ENCODE measurements at places on chromosomes 1 and 21.
A peak's percentile ranks its signal among the peaks of the same experiment; 100 is the strongest.

- DNase-seq = no peak
These were observed 166.6 kb downstream of the DYRK1A start for GRCh38 chr21:37532868-37533780.

DNA sequence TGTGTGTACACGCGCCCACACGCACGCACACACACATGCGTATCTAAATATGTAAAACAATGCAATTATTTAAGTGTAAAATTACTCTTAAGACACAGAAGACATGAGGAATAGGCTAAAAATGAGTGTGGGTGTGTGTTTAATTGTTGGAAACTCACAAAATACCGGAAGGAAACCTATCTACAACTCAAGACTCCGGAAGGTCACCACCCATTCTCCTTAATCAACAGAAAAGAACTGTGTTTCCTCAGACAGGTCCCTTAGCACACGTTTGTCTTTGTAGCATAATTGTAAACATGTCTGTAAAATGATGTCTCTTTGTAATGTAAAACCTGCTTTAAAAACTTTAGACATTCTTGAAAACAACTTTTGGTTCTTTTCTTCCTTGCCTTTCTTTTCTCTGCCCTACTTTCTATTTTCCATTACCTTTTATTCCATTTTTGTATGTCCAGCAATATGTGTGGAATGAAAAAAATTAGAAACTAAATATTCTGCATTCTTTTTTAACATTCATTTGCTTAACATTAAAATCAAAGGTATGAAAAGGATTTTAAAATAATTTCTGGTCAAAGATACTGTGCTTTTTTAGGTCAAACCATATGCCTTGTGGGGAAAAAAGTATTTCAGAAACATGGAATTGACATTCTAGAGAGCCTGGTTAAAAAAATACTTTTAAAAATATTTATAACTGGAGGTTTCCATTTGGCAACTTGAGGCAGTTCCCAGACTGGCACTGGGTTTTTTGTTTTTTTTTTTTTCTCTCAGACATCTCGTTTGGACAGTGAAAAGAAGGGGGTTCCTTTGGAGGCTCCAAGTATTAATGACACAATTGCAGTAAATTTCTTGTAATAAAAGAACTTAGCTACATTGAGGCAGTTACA, 46.2 kb downstream of the ATP5PF start:
- no peak for DNase-seq

GRCh38 chr1:16243936-16244649, 7.1 kb upstream of the CPLANE2 start:
- peak; percentile 80 for DNase-seq

DNA sequence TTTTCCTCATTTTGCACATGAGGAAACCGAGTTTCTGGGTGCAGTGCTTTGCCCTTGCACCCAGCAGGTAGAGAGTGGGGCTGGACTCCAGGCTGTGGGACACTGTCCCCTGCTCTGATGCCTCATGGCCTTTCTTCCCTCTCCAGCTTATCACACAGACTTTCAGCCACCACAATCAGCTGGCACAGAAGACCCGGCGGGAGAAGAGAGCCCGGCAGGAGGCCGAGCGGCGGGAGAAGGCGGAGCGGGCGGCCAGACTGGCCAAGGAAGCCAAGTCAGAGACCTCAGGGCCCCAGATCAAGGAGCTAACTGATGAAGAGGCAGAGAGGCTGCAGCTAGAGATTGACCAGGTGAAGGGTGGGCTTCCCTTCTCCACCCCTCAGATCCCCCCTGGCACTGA, 19.0 kb downstream of the KDF1 start:
- no peak for DNase-seq

GRCh38 chr21:38282921-38283320, 26.1 kb downstream of the KCNJ15 start:
- no peak for DNase-seq

- no peak for DNase-seq
These were observed 113.9 kb downstream of the RGS21 start for GRCh38 chr1:192430644-192431043.

- no peak for DNase-seq
These were observed 61.9 kb downstream of the TBCE start for GRCh38 chr1:235429143-235429542.

DNA sequence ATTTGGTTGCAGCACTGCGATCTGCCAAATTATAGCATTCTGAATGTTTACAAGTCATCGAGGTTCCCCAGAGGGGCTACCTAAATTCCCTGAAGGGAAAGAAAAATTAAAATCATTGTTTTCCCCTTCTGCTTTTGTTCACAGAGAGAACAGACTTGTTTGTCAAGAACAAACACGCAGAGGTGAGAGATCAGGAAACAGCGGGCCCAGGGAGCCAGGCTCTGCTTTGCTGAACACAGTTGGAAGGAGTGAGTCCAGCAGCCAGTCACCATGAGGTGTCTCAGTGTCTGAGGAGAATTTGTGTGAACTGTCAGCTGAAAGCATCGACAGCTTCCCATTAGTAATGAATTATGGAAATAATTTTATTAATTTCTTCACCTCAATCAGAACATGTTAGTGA, 52.5 kb downstream of the RWDD3 start:
- DNase-seq = no peak

- peak; percentile 23 for DNase-seq
These were observed 32.1 kb downstream of the HSD17B7 start for GRCh38 chr1:162822391-162823200.

GRCh38 chr1:11888877-11889208, 30.1 kb upstream of the NPPB start:
- DNase-seq = no peak

- no peak for DNase-seq
These were observed 3.9 kb upstream of the CD101 start for GRCh38 chr1:116997636-116998035.

- DNase-seq = no peak
These were observed 48.2 kb downstream of the HLX start for GRCh38 chr1:220927442-220927841.

DNA sequence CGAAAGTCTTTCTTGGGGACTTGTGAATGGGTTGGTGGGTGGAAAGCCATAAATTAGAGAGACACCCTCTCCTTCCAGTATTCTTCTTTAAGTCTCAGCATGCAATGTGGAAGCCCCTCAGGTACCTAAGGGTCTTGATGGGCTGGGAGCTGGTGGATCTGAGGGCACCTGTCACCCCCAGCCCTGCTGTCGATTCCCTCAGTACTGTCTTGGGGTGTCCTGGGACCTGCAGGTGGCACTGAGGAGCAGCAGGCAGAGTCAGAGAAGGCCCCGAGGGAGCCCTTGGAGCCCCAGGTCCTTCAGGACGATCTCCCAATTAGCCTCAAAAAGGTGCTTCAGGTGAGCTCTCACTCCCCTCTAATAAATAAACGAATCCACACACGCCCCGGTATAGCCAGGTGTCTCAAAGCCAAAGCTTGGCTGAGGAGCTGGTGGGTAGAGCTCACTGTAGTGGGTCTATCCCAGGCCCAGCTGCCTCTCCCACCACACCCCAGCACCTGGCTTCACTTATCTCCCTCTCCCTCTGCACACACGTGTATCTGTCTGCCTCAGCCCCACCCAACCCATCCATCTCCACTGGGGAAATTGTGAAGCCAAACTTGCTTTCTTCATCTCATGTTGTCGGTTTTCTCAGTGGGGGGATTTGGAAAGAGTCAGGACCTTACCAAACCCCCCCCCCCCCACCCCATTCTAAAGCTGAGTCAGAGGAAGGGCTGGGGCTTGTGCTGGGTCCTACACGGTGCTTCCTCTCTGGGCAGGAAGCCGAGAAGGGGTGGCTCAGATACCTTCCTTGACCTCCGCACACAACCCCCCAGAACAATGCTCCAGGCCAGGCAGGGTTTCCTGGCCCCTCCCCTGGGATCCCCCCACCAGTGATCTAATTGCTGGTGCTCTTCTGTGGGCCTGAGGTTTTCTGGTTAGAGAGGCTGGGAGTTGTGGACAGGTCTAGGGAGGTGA, 1.6 kb downstream of the ADAM15 start:
- no peak for DNase-seq

DNA sequence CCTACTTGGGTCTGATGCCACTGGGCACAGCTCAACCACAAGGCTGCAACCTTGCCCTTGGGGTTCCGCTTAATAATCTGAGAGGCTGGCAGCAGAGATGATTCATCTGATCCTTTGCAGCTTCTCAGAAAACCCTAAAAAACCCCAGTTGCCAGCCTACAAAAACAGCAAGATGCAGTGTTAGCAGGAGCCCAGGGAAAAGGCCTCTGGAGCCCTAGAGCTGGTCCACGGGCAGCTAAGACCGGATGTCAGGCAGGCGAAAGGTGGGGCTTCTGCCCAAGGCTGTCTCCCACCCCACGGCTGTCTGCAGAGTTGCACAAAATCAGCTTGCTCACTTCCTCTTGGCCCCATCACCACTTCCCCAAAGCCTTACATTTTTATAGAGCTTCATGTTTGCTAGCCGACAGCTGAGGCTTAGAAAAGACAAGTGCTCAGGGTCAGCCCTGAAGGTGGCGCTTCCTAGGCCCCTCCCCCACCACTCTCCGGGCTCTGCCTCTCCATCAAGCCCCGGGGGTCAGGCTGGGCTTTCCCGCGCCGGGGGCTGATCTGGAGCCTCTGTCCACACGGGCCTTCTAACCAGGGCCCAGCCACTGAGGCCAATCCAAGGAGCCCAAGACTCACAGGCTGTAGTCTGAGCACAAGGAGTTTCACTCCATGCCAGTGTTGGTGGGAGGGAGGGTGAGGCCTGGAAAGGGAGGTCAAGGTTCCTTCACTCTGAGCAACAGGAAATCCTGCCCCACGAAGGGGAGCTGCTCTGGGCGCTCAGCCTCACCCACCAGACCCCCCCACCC, 4.2 kb upstream of the ADORA3 start:
- peak; percentile 55 for DNase-seq

DNA sequence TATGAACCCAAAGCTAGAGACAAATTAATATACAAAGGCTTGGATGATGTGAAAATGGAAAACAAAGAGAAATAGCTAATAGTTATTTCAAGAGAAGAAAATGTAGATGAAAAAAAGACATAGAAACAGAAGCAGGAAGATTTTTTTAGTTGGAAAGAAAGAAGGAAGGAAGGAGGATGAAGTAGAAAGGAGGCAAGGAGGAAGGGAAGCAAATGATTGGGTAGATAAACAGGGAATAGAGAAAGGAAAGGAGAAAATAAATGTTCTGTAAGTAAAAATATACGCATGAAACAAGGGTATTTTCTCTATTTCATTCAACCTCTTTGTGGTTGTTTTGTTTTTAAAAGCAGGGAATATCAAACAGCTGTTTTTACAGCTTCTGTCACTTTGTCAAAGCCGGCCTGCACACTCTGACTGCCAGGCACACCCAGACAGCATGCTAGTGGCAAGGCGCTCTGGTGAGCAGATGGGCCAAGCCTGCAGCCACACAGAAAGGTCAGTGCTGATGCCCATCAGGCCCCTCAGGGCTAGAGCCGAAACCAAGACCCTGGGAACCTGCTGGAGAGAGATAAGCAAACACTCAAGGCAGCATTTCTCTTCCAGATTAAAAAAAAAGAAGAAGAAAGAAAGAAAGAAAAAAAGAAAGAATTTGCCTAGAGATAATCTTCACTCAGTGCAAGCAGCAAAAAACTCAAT, 72.9 kb upstream of the CTTNBP2NL start:
- DNase-seq = no peak

DNA sequence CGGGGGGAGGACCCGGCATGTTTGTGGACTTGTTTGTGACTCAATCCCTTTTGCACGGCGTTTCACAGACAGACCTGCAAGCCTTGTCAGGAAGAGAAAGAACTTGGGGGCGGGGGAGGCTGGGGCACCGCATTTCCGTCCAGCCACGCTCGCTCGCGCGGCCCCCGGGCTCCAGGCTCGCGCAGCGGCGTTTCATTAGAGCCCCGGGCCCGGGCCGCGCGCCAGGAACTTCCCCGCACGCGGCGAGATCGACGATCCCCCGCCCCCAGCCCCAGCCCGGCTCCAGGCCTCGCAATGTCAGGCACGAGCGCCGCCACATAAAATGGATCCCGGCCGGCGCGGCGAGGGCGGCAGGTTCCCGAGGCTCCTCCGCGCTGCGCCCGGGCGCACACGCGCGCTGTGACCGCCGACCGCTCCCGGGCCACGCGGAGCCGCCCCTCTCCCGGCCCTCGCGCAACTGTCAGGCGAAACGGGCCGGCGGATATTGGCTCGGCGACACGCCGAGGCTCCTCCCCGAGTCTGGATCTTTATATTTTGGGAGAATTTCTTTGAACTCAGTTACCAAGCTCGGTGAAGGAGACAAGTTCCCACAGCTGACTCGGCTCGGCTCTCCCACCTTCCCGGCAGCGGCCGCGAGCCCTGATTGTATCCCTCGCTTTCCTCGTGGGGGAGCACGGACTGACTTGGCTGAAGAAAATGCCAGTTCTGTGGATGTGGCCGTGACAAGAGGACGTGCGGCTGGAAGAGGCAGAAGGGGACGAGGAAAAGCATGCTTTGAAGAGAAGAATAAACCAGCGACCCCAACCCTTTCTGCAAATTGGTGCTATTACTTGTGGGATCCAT, at the start of gene KIF26B:
Gene KIF26B, plus strand, starts transcription at position 557 of the 843 bp plus-strand sequence. CDS start 440 bp downstream, outside the sequence.
- peak; percentile 50 for DNase-seq

GRCh38 chr21:35390013-35390776, 341.1 kb upstream of the RUNX1 start:
- no peak for DNase-seq

- DNase-seq = no peak
These were observed 15.5 kb downstream of the CAMTA1 start for GRCh38 chr1:6800745-6801144.

DNA sequence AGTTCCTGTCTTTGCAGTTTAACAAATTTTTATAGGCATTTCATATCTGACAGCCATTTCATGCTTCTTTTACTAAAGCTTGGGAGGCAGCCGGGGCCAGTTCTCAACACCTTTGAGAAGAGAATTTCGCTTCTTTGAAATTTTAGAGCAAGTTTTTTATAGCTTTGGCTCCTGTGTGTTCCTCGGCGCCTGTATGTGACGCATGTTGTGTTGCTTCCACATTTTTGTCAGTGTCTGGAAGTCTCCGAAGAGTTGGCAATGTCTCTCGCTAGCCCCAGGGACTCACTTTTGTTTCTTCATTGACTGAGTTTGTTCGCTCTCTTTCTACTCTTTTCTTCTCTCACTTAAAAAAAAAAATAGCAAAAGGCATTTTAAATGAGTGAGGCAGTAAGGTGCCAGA, 386.9 kb upstream of the PLXNA2 start:
- no peak for DNase-seq
